ENCODE measurements at places on chromosomes 11 and 22. TPM values are rescaled to one million over a fixed set of nuclear protein-coding genes. Genes with fewer than 3 reads are reported as not detected.

AMBRA1 gene
- total RNA-seq, result 44.1 TPM

UQCC3 gene
- 7.8 TPM for total RNA-seq

PAX6 gene
- total RNA-seq, result not detected

BCO2 gene
- total RNA-seq, result 2.2 TPM

DDI1 gene
- total RNA-seq, result not detected

TALDO1 gene
- 259 TPM for total RNA-seq

STK33 gene
- 0.66 TPM for total RNA-seq

OR52N4 gene
- 1.1 TPM for total RNA-seq

CEND1 gene
- 4.0 TPM for total RNA-seq

KCNK7 gene
- total RNA-seq, result 1.9 TPM

ROBO4 gene
- total RNA-seq, result not detected

MPPED2 gene
- not detected for total RNA-seq

LPXN gene
- total RNA-seq, result 138 TPM

Data from T-helper 1 cell treated with Interleukin-12 subunit alpha and Interleukin-12 subunit beta and Interleukin-4 antibody, amounts not matched to agents 30 ng/mL and 1 ng/mL, for 36 hours (primary cell).